Heart right ventricle (tissue), 16 donors: ENCODE measurements at places on chromosomes 6 and 20. TPM values are rescaled to one million over a fixed set of nuclear protein-coding genes. Genes with fewer than 3 reads are reported as not detected.

Gene BHLHE23
- 0.03 TPM for polyA plus RNA-seq

Gene CD2AP
- polyA plus RNA-seq, result 5.8 TPM

Gene SLC13A3
- polyA plus RNA-seq, result 0.29 TPM

Gene GID8
- polyA plus RNA-seq, result 10.2 TPM

Gene FOXS1
- 7.5 TPM for polyA plus RNA-seq

Gene ZC2HC1B
- polyA plus RNA-seq, result not detected

Gene OR2B2
- not detected for polyA plus RNA-seq

Gene EDN1
- polyA plus RNA-seq, result 6.8 TPM

Gene CYP39A1
- 4.0 TPM for polyA plus RNA-seq

DNA sequence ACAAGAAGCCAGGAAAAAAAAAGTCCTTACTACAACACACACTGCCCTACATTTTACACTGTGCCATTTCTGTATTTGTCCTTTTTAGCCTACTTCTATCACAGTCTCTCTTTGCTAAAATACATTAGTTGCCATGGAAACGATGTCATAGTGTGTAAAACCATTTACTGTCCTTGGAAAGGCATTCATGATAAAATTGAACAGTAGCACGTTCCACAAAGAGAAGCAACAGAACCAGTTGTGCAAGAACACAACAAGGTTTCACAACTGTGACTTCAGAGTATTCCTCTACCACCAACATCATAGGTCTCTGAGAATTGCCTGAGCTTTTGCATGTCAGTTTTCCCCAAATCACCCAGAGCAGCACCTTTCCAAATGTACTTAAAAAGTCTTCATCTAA is 20.5 kb downstream of the FYN start:
- DNase-seq, result no peak

GRCh38 chr6:43222418-43223059 is 6.7 kb downstream of the DNPH1 start:
- DNase-seq, result no peak

GRCh38 chr20:38997622-38998021 is 35.5 kb downstream of the DHX35 start:
- no peak for DNase-seq

DNA sequence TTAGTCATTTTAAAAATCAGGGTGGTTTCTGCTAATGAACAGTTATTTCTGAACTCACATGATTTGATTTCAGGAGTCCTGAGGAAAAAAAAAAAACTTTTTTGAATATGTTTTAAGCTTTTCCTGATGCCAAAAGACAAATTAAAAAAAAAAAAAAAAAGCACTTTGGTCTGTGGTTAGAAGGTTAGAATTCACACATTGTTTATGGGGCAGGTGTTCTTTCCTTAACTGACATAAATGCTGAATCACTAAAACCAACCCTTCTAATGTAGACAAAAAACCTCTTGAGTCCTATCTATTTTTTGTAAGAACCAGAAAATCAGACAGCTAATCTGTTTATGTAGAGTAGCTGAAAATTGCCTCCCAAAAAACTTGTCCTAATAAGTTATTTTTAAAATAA is 20.4 kb downstream of the THEMIS start:
- DNase-seq, result no peak

DNA sequence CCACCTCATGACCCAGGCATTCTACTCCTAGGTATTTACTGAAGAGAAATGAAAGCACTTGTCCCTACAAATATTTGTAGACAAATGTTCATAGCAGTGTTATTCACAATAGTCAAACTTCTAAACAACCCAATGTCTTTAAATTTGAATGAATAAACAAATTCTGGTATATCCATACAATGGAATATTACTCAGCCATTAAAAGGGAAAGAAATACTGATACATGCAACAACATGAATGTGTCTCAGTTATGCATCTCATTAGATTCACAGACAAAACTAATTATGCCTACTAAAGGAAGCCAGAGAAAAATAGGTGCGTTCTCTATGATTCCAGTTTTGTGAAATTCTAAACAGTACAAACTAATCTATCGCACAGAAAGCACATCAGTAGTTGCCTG is 30.7 kb downstream of the MDFI start:
- DNase-seq, result no peak

DNA sequence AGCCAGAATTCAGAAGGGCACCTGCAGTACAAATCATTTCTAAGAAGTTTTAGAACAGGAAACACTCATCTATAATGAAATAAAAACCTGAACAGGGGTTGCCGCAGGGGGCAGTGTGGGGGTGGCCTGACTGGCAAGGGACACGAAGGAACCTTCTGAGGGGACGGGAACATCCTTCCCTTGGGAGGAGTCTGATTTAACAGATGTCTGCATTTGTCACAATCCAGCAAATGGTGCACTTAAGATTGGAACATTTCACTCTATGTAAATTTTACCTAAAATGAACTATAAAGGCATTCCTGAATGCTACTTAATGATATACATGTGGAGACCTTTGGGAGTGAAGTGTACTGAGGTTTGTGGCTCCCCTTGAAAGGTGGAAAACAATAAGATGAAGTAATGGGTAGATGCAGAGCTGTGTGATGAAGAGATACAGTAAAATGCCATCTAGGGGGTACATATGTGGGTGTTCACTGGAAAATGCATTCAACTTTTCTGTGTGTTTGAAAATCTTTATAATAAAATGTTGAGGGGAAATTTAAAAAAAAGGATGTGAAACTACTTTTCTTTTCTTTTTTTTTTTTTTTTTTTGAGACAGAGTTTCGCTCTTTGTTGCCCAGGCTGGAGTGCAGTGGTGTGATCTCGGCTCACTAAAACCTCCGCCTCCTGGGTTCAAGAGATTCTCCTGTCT is 89.5 kb downstream of the SNX5 start:
- no peak for DNase-seq

DNA sequence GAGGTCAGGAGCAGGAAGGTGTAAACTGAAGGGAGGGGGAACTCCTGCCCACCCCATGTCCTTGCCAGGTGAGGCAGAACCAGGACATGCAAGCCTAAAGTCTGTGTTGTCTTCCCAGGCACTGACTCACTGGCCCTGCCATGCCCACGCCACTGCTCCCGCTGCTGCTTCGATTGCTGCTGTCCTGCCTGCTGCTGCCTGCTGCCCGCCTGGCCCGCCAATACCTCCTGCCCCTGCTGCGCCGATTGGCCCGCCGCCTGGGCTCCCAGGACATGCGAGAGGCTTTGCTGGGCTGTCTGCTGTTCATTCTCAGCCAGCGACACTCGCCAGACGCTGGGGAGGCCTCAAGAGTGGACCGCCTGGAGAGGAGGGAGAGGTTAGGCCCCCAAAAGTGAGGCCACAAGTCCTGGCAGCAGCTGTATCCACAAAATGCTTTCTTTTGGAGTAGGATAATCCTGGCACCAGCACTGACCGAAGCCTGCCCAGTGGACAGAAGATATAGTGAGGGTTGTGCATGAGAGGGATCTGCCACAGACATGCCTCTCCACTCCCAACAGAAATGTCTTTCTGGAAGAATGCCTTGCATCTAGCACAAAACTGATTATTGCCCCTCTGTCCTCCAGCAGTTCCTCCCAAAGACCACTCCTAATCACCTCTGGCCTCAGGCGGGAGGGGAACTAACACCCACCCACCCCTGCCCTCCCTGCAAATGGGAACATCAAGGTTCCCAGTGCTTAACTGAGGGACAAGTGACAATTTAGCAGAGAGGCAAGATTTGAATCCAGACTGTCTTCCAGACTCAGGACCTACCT is 812 bp downstream of the MYMX start:
- peak; percentile 58 for DNase-seq

DNA sequence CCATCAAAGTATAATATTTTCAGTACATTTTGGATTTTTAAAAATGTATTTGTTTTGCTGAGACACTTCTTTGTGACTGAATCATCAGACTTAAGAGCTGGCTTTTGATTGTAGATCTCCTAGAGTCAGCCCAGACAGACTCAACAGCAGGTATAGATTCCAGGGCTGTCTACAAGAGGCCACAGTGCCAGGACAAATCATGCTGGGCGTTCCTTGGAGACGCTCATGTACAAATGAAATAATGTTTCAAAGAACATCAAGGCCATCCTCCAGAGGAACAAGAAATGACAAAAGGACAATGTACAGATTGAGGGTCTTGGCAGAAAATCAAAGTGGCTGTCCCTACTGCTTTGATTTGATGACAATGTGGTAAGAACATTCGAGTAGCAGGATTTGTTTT is 369.3 kb downstream of the GRIK2 start:
- no peak for DNase-seq

- no peak for DNase-seq
Measured at GRCh38 chr20:44465001-44465560, 10.6 kb upstream of the TTPAL start.

- DNase-seq, result no peak
Measured at GRCh38 chr20:11234181-11234580, 560.4 kb upstream of the JAG1 start.

GRCh38 chr6:81216668-81217067 is 535.8 kb downstream of the TENT5A start:
- no peak for DNase-seq

GRCh38 chr6:134934793-134935485 is 15.0 kb downstream of the ALDH8A1 start:
- DNase-seq, result no peak

DNA sequence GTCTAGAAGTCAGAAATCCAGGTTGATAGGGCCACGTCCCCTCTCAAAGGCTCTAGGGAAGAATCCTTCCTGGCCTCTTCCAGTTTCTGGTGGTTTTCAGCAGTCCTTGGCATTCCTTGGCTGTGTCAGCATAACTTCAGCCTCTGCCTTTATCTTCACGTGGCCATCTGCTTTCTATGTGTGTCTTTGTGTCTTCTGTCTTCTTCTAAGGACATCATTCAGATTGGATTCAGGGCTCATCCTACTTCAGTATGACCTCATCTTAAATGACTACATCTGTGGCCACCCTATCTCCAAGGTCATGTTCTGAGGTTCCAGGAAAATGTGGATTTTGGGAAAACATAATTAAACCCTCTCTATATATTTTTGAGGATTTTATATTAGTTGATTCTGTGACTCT is 23.0 kb downstream of the C6orf89 start:
- no peak for DNase-seq

- DNase-seq, result no peak
Measured at GRCh38 chr6:13377054-13377758, 48.9 kb upstream of the TBC1D7 start.

GRCh38 chr6:97630604-97631003 is 347.6 kb upstream of the MMS22L start:
- no peak for DNase-seq

DNA sequence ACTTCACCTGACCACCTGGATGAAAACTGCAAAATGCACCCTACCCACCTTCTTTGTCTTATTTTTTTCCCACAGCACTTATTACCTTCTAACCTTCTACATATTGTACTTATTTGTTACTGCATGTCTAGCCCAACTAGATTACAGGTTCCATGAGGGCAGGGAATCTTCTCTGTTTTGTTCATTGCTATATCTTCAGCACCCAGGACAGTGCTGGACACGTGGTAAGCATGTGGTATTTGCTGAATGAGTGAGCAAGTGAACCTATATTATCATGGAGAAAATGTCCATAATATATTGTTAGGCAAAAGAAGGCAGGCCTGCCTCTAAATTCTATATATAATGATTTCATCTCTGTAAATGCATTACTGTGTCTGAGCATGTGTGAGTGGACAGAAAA is 107.0 kb downstream of the TRERF1 start:
- no peak for DNase-seq

- no peak for DNase-seq
Measured at GRCh38 chr6:124512431-124512830, 449.8 kb upstream of the RNF217 start.

DNA sequence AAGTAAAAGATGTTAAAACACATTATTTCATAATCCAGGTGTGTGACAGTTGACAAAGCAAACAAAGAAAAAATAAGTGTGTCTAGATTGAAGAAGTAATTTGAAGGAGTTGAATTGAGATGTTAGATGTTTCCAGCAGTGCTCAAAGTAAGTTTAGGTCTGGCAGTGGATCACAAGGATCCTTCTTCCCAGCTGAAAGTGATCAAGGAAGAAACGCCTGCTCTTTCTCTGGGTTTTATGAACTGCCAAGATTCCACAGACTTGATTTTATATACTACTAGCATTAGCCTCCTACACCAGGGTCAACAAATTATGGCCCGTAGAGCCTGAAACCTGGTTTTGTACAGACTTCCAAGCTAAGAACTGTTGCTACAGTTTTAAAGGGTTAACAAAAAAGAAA is 30.3 kb downstream of the STX7 start:
- DNase-seq, result no peak

DNA sequence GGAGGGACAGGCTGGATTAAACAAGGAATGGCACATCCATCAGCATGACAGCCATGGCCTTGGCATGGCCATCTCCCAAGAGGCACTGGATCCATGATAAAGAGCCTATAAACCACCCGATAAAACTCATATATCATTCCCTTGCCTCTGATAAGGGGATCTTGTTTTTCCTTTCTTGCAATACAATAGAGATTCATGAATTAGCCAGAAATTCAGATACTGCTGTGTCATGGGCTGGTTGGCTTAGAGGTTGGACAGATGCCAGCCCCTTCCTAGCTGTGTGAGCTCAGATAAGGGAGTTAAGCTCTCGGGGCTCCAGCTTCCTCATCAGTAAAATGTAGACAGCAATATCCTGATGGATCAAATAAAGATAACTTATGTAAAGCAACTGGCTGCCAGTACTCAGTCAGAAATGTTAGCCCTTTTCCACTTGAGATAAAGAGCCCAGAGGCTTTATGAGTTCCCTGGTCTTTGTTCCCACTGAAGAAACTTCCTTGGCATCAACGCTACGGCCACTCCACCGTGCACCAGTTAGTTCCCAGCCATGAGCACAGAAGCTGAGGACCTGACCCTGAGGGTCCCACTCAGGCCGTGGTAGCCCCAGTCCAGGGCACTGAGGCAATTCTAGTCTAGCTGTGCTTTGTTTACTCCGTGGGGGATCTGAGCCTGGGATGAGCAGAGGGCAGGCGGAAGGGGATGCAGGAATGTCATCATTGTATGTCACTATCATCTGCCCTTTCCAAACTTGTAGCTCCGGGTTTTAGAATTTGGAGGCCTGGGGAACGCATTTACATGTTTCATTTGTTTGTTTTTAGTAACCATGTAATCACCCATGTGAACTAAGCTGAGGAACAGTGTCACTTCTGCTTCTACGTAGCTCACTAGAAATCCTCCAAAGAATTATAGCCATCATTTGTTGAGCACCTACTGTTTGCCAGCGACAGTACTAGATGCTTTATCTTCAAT is 67.2 kb upstream of the TBC1D7 start:
- peak; percentile 57 for DNase-seq
